ENCODE measurements at places on chromosomes 6 and 20.

GRCh38 chr6:43834528-43835155, 64.6 kb downstream of the VEGFA start:
- DNase-seq: no peak

DNA sequence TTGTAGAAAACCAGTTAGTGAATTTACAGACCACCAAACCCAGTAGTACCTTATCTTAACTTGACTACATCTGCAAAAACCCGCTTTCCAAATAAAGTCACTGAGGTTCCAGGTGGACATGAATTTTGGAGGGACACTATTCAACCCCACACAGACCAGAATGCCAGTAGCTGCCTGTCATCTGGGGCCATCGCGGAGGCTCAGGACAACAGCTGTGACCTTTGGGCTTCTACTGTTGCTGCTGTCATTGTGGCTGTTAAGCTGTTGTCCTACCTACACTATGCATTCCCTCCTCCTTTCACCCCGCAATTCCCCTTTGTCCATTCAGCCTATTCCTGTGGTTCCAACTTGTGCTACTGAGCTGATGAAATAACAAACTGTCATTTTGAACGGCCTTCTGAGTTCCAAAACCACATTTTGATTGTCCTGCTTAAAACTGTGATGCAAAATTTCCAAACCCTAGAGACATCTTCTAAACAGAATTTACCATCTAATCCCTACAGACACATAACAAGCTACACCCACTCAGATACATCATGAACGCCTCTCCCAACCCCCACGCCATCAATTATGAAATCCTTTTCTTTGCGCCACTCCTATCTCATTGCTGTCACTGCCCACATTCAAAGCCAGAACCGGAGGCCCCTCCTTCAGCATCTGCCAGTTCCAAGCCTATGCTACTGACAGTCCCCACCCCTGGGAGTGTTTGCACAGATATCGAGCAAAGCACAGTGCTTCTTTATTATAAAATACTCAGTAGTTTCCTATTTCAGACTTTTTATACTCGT, 125.0 kb downstream of the C6orf118 start:
- DNase-seq: no peak

DNA sequence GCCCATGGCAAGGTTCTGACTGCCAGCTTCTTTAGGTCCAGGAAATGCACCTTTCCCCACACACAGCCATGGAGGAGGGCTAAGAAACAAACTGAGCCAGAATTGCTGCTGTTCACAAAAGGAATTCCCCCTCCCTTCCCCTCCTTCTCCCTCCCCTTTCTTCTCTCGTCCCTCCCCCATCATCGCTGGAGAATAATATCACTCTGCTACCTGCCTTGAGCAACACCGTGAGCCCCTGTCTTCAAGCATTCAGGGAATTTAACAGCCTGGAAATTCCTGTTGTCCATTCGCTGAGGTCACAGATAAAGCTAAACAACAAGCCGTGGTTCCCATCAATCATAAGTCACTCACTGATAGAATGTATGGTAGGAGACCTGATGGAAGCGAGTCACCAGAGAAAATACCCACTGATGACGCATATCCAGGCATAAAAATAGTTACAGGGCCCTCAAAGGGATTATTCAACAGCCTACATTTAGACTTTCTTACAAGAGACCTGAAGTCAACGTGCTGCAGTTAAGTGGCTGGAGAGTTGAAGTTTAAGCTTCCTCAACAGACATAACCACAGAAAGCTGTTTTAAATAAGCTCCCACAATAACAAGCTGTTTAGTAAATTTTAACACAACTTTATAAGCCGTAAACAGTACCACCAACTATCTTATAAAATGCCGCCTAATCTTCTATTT, 59.7 kb downstream of the HIVEP2 start:
- no peak for DNase-seq

GRCh38 chr6:144133225-144133821, 17.0 kb upstream of the STX11 start:
- DNase-seq: no peak

DNA sequence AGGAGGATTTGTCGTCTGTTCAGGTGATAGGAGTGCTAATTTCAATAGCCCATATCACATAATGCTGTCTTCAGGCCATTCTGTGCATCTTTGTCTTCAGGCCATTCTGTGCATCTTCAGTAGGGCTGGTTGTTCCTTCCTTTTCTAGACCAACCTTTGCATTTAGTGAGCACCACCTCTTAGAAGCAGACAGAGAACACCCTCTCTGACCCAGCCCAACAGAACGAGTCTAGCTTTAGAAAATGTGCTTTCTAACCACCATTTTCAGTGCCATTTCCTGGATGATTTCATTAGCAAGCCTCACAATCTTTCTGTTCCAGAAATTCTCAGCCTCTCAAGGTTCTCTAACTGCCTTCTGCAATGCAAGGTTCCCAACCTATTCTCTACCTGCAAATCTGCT, 215.3 kb upstream of the KCNQ5 start:
- no peak for DNase-seq

GRCh38 chr6:148392671-148393070, 50.0 kb downstream of the SASH1 start:
- DNase-seq: no peak

DNA sequence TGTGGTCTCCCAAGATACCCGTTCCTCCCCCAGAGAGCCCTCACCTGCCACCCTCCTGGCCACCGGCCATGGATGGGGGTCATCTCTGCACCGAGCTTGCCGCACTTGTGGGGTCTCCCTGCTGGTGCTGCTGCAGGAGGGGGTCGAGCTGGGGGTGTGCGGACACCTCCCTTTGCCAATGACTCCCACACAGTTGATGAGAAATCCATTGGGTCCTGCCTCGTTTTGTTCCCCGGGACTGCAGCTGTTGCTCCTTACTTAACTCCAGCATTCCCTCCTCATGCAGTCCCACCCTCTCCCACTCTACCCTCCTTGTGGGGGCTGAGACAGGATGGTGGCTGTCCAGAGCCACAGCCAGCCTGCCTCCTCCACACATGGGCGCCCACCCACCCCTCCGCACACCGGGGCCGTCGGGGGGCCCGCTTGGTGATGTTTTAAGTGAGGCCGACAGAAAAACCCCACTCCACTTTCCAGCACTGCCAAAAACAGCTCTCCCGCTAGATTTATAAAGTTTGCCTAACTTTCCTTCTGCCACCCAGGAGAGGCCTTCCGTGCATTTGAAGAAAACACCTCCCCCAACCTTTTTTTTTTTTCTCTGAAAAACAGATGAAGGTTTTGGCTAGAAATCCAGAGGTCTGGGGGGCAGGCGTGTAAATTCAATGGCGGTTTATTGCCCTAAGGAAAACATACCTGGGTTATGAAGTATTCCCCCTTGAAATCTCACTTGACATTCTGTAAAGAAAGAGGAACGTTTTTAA, 53.5 kb upstream of the APCDD1L start:
- DNase-seq: no peak

DNA sequence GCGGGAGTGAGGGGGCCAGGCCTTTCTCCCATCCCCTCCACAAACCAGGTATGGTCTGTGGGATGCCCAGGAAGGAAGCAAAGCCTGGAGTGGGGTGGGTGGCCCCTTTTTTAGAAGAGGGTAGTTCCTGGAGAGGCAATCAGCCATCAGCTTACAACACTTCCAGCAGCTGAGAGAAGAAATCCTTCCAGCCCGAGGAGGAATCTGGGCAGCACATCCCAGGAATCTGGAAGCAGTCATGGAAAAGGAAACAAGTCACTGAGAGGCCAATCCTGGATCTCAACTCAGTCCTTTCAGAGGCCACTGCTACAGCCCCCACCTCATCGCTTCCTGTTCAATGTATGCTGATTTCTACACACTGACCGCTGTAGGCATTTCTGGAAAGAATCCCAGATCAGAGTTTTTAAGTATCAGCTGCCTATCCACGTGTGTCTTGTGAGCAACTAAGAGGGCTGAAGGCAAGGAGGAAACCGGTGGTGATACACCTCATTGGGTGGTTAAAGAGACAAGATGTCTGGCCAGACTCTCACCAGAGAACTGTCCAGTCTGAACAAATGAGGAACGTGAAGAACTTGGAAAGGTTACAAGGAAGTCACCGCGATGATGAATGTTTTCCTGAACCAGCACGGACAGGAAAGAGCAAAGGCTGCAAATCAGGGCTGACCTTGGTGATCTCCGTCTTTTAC, 92.9 kb upstream of the SHLD1 start:
- DNase-seq: no peak

DNA sequence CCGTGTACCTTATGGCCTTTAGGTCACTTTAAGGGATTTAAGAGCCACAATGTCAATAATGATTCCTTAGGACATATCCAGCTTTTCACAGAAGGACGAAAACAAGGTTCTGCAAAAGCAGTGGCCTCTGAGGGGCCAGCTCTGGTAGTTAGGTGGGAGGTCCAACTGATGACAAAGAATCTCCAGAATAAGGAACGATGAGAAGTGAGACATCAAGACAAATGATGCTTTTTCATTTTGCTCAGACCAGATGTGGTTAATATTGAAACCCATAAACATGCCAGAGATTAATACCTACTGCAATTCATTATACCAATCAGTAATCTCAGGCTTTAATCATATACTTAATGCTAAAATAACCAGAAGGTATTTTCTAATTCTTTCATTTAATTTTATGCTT, 1.9 kb downstream of the C6orf58 start:
- DNase-seq: no peak

DNA sequence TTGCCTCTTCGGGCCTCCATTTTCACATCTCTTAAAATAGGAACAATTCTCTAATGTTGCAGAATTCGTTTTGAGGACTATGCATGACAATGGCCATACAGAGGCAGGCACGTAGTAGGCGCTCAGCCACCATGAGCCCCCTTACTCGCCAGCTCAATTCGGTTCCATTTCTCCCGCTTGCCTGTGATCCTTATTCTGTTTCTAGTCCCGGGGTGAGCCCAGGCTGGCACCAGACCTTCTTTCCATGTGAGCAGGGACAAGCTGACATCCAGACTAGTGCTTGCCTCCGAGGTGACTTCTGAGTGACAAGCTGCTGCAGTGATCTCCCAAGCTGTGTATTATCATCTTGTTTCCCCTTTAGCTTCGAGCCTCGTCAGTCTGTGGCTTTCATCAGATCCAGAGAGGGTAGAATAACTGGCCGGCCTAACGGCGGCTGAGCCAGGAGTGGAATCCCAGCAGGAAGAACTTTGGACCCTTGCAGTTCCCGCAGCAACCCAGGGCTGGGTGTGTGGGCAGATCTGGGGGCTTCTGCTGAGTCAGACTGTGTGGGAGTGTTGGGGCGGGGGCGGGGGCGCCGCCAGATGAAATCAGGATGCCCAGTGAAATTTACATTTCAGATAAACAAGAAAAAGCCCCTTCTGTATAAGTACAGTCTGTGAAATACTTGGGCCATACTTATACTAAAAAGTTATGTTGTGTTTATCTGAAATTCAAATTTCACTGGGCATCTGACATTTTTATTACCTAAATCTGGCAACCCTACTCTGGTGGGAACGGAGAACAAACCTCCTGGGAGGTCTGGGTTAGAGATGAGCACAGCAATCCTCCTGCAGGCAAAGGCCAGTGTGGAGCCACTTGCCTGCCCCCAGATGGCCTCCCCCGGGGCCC, 10.9 kb downstream of the BANF2 start:
- no peak for DNase-seq

GRCh38 chr6:36050305-36050704, 22.7 kb downstream of the MAPK14 start:
- no peak for DNase-seq

DNA sequence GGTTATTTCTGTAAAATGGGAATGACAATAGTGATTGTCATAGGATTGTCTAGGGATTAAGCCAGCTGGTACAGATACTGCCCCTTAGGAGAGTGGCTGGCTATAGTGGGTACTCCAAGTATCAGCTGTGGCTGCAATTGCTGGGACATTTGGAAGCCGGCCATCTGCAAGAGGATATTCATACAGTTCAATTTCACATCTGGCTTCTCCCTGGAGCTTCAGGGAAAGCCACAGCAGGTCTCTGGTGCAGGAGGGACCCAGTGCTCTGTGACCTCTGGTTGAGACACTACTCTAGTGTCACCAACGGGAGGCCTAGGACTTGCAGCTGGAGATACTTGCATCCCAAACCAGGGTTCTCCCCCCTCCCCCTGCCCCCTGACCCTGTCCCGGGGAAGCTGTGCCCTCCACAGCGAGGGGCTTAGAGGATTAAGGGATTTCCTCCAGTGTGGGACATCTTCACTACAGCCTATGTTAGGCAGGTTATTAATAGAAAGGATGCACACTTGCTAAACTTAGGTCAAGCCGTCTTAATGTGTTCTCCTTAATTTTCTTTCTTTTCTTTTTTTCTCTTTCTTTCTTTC, 2.7 kb downstream of the SLC2A10 start:
- DNase-seq: no peak

DNA sequence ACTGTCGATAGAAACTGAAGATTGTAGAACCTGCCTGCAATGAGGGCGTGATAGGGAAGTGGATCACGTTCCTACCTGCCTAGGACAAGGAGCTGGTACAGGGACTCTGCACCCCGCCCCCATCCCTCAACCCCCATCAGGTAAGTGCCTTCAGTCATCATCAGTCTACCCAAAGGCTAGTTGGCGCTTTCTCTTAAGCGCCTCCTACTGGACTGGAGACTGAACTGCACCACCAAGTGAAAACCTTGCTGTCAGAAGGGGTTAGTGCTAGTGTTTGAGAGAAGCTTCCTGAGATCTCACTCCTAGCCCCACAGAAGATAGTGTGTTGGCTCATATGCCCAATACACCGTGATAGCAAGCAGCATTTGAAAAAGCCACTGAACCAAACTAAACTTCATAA, 706.5 kb upstream of the MAN1A1 start:
- DNase-seq: no peak

GRCh38 chr20:20427227-20427864, 59.4 kb downstream of the INSM1 start:
- DNase-seq: no peak

- DNase-seq: no peak
These were observed 329.1 kb downstream of the TFAP2B start for GRCh38 chr6:51147756-51148155.

DNA sequence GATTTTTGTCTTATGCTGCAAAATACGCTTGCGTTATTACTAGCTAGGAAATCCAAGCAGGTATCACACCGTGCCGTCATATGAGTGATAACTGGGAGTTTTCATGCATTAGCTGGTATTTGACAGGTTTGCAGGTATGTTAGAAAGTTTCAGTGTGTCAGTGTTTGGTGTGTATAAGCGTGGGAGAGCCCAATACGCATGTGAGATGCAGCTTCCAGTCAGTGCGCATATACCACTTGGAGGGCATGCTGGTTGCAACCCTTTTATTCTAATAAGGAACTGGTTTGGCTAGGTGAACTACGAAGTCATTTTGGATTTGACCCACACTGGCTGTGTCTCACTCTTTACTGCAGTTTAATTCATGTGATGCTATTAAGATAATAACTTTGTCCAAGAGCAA, 35.1 kb downstream of the JARID2 start:
- no peak for DNase-seq

DNA sequence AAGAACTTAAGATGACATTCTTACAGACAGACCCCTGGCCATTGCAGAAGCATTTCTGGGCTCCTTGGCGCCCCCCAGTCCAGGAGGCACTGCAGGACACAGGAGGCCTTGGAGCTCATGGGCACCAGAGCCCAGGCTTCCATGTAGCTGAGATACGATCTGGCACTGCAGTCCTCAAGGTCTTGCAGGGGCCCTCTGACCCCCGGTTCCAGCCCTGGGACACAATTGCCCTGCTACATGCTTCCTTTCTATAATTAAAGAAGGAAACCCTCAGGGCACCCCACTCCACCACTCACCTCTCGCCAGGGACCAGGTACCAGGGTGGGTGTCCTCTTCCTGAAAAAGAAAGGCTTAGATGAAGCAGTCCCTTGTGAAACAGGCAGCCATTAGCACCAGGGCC, 33.6 kb downstream of the WFDC3 start:
- no peak for DNase-seq

- no peak for DNase-seq
These were observed 278.6 kb upstream of the TCF21 start for GRCh38 chr6:133610227-133610840.

- DNase-seq: no peak
These were observed 19.3 kb downstream of the FGD2 start for GRCh38 chr6:37024656-37025337.
